ENCODE measurements at places on chromosomes 3 and 15. TPM values are rescaled to one million over a fixed set of nuclear protein-coding genes. Genes with fewer than 3 reads are reported as not detected.

- no peak for DNase-seq
These were observed 14.6 kb upstream of the FAM107A start for GRCh38 chr3:58591517-58592510.

DNA sequence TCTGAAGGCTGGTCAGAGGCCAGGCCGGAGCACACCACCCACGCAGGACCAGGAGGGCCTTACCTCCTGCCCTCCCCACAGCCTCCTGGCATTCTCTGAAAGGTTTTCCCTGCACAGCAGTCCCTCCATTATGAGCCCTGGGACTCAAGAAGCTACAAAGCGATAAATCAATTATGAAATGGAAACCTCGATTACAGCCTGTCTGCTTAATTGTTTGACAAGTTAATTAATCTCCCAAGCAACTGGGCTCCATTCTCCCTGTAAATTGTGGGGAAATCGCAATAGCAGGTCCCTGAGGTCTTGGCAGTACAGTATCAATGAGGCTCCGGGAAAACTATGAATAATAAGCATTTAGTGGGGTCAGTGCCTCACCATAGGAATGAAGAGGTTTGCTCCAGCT lies 683.5 kb downstream of the NTRK3 start:
- no peak for DNase-seq

DNA sequence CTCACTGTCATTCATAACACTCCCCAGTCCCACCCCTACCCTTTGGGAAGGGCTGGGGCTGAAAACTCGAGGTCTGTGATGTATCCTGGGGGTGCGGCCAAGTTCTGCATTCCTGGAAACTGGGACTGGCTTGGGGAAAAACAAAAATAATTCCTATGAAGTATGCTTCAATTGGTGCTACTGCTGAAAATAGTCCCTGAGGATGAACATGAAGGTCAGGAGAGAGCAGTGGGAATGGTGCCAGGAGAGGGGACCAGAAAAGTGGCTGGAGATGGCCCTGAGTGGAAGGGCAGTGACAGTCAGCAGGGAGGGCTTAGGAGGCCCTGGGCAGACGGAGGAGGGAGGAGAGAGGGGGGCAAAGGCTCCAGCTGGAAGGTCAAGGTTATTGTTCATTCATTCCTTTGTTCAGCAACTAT lies 4.8 kb upstream of the ISLR start:
- DNase-seq: peak; percentile 49

DNA sequence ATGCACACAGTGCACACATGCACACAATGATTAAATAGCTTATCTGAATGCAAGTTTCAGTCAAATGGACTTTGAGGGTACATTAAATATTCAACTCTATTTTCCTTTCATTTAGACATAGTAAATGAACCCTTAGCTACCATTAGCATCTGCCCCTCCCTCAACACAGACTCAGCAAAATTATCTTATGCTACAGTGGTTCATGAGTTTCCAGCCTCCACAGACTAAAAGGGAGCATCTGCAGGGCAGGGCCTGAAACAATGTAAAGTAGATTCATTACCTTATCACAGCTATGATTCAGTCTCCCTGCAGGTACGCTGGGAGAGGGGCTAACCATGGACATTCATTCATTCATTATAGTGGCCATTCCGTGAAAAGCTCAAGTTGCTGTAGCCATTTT lies 329.1 kb downstream of the VGLL3 start:
- DNase-seq: no peak

DNA sequence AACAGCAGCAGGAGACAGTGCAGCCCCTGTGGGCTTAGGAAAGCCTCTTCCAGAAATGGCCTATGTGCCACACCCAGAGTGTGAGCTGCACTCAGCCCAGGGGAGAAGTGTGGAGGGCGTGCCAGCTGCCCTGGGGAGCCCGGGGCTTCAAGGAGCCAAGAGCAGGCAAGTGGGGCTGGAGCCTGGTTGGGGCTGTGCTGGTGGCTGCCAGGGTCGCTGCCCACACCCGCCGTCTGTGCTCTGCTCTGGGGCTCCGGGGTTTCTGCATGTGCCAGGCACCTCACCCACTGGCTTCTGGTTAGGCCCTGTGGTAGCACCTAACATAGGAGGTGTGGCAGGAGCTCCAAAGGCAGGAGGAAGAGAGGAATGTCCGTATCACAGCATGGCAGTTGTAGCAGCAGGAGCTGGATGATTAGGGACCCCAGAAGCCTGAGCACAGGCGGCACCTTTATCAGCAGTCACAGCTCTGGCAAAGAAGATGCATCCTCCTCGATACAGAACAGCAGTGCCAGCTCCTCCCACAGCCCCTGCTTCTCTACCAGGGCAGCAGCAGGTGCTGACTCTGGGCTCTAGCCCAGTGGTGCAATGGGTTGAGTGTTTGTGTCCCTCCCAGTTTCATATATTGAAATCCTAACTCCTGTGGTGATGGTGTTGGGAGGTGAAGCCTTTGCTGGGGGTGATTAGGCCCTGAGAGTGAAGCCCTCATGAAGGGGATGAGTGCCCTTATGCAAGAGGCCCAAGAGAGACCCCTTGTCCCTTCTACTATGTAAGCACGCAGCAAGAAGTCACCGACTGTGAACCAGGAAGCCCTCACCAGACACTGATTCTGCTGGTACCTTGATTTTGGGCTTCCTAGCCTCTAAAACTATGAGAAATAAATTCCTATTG lies 70.0 kb upstream of the KLF13 start:
- DNase-seq: peak; percentile 19

GRCh38 chr15:96254173-96254572 lies 76.3 kb upstream of the NR2F2 start:
- no peak for DNase-seq

- DNase-seq: peak; percentile 43
These were observed 3.0 kb downstream of the ZNF770 start for GRCh38 chr15:34984889-34985630.

- peak; percentile 64 for DNase-seq
These were observed 4.8 kb downstream of the VWA5B2 start for GRCh38 chr3:184234224-184234623.

DNA sequence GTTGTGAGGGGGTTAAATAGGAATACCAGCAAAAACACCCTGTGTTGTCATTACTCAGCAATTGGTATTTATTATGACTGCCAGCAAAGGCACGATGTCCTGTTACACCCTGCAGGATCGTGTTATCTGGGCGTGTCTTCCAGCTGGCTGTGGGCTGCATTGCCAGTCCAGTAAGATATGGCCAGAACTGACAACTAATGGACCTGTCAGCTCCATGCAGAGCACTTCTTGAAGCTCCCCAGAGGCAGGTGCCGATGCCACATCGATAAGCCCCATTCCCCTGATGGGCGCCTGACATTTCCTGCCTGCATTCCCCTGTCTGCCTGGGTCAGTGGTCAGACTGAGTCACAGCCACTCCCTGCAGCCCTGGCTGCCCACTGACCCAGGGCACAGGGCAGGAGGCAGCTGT lies 79.7 kb upstream of the RASGRF1 start:
- peak; percentile 27 for DNase-seq

DNA sequence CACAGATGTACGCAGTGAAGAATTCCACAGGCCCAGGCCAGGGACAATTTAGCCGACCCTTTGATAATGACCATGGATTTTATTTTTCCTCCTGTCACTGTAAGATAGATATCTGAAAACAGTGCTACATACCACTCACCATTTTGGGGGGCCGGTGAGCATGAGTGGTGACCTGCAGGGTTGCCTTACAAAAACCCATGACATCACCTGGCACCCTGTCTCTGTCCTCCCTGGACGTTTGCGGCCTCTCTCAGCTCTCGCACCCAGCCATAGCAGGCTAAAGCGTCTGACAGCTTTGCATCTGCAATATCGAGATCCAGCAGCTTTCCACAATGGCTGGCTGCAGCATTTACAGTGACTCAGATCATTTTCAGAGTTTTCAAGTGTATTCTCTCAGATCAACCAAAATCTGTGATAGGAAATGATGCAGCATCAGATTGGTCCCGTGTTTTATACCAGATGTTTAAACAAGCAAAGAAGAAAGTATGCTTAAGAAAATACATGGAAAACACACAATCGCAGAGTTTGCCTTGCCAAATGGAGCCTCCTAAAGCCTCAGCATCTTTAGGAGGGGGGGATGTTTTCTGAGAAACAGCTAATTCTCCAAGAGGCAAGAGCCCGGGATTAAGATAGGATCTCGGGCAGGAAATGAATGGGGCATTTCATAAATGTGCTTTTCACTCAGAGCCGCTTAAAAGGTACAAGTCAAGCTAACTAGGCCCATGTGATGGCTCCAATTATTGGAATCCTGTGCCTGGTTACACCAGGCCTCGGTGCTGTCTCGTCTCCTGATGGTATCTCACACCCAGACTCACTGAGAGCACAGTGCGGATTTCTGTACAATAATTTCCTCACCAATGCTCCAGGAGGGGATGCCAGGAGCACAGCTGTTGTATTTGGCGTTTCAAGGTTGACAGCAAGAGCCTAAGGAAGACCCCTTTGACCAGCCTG lies 257.3 kb downstream of the XXYLT1 start:
- DNase-seq: no peak

GRCh38 chr3:183634707-183635106 lies 716 bp upstream of the KLHL24 start:
- no peak for DNase-seq

Gene HOMER2
- total RNA-seq: 33.0 TPM

Gene SHC4
- total RNA-seq: 4.1 TPM

Gene CYP1A1
- total RNA-seq: 0.16 TPM

Gene SAXO2
- total RNA-seq: 2.7 TPM

Gene GOLGA6L10
- 0.61 TPM for total RNA-seq

All from heart left ventricle (tissue), 16 donors.